ENCODE measurements at places on chromosomes 12 and 14.

DNA sequence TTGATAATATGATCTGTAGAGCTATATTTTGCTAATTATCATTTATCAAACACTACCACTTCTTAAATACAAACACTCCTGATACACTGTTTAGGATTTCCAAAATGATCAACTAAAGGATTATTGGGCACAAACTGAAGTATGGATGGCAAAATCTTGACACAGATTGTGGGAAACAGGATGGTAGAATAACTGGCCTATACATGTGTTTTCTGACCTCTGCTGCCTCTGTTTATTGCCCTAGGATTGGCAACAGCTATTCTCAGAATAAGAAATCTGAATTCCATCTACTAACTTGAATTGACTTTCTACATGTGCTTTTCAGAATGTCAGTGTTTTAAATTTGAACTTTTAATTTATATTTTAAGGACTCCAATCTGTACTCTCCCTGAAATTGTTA is 209.1 kb downstream of the MED13L start:
- DNase-seq = no peak

- no peak for DNase-seq
These were observed 163.9 kb downstream of the RBM19 start for GRCh38 chr12:113802000-113802749.

GRCh38 chr12:116556964-116557698 is 2.0 kb upstream of the MAP1LC3B2 start:
- DNase-seq = no peak

DNA sequence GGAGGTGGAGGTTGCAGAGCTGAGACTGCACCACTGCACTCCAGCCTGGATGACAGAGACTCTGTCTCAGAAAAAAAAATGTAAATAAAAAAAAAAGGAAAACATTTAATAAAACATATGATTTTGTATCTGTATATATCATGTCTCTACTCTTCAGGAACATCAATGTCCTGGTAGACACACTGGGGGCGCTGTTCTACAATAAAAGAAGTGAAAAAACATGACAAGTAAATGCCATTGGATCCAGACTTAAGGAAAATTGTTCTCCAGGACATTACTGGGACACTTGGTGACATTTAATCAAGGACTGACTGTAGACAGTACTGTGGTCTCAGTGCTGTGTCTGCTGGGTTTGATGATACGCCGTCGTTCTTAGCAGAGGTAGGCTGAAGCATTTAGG is 15.5 kb upstream of the KLC1 start:
- DNase-seq = no peak

All from muscle of back (tissue), 13 donors.